ENCODE measurements at places on chromosomes 2 and 18.

- DNase-seq, result no peak
Measured at GRCh38 chr2:148813603-148814065, 61.4 kb upstream of the KIF5C start.

DNA sequence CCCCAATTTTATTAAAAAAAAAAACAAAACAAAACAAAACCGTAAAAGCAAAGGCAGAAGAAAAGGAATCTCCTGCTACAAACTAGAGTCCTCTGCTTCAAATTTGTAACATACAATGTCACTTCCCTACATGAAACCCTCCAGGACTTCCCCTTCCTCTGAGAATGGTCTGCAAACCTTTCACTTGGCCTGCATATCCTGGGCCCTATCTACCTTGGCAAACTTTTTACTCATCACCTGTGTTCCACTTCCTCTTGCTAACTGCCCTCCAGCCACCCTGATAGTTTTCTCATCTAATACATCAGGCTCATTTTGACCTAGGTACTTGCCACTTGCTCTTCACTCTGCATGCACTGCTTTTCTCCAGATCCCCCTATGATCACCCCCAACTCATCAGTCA lies 255.5 kb downstream of the ETAA1 start:
- no peak for DNase-seq

DNA sequence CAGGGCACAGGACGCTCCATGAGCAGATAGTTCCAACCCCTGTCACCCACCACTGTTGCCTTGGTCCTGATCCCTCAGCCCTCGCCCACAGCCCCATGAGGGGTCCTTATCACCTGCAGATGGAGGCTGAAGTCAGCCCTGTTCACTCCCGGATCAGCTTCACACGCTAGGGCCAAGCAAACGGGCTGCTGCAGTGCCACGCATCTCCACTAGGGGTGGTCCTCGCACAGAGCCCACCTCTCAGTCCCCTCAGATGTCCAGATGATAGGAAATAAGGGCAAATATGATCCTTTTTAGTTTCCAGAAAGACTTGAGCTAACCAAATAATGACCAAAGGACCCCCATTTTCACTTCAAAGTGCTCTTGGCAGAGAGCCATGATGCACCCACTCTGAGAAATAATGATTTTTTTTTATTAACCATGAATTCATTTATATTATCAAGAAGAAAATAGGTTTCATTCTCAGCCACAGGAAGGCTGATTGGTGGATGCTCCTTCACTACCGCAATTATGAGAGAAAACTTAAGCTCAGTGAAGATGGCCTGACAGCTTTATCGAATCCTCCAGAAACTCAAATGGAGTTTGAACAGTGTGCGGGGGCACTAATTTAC lies 71.9 kb upstream of the KLHL29 start:
- DNase-seq, result no peak

- no peak for DNase-seq
Measured at GRCh38 chr2:57217013-57217412, 829.6 kb upstream of the VRK2 start.

DNA sequence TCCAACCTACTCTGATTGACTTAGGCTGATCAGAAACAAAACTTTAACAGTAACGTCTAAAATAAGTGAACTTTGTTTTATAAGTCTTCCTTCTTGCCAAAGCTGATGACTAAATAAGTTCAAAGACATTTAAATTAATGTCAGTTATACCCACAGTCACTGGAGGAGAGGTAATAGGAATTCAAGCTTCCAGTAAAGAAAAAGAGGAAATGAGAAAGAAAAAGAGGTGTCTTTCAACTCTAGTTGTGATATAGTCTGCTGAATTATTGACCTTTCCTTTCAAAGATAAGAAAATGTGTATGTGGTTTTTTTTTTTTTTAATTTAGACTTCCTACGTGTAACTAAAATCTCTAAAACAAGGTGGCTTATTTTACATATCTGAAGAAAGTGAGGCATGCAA lies 191.5 kb downstream of the SLC8A1 start:
- no peak for DNase-seq

- no peak for DNase-seq
Measured at GRCh38 chr2:233470839-233471238, 95.7 kb downstream of the USP40 start.

DNA sequence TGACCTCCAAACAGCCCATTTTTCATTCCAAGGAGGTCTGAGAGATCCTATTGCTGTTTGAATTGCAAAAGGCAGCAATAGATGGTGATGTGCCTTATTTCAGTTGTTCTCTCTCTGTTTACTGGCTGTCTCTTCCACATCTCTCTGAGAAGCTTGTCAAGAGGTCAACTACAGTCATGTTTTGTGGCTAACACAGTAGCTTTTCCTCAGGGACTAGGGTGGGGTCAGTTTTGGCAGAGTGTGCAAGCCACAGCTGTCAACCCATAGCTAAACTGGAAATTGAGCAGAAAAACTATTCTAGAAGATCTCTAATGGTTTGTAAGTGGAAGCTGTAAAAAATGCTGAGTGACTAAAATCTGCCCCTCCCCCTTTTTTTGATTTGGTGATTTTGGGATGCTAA lies 67.1 kb downstream of the DIS3L2 start:
- no peak for DNase-seq

DNA sequence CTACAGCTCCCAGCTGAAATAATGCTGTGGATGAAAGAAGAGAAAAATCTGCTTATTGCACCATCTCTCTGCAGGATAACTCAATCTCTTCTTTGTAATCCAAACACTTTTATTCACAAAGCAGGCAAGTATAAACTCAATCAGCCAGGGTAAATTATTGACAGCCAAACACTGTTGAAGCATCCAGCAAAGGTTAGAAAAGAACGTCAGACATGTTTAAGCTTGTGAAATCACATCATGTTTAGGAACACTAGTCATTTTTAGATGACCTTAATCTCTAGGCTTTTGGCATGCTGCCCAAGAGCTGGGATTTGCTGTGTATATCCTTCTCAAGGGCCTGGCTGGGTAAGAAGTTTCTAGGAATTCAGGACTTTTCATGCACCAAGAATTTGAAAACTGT lies 1148.1 kb upstream of the FANCL start:
- no peak for DNase-seq

- DNase-seq, result peak; percentile 72
Measured at GRCh38 chr2:176122683-176123410, at the start of gene HOXD9. Gene HOXD9, plus strand, starts transcription at chr2:176122719. Its CDS starts 50 bp downstream, at chr2:176122769.

GRCh38 chr2:45982096-45982495 lies 315.1 kb upstream of the EPAS1 start:
- DNase-seq, result no peak

- DNase-seq, result no peak
Measured at GRCh38 chr18:50282521-50283335, 1.4 kb upstream of the MBD1 start.

- no peak for DNase-seq
Measured at GRCh38 chr2:150480241-150480640, 7.2 kb downstream of the RND3 start.

DNA sequence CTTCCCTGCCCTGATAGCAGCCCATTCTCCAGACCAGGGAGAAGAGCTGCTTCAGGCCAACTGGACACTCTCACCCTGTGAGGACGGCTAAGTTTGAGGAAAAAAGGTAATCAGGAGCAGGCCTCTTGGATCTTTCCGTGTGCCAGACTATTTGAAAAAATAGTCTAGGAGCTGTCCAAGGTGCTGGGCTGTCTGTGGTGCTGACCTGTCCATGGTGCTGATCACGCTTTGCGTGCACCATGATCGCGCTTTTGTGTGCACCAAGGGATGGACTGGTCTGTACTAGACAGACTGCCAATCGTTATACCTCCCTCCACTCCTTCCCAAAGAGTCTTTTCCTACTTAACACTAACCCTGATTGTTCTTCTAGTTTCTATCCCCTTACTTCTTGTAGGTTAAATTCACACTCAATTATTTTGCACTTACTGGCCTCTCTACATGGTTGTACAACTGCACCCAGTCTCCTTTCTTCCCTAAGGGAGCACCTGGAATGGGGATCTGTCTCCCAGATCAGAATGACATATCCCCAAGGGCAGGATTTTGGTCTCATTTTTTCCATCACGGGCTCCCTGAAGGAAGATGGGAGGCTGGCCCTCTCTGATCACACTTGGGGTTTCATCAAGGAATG lies 295.4 kb downstream of the CELF4 start:
- DNase-seq, result no peak

GRCh38 chr2:164981217-164981990 lies 26.1 kb upstream of the SLC38A11 start:
- DNase-seq, result peak; percentile 11

- DNase-seq, result no peak
Measured at GRCh38 chr2:120267348-120267747, 14.7 kb downstream of the RALB start.

Measured in NCI-H446 (cell line).